ENCODE measurements at places on chromosomes 3 and 15.

GRCh38 chr15:79978655-79979514 is 7.9 kb upstream of the BCL2A1 start:
- no peak for DNase-seq

- DNase-seq = no peak
Measured at GRCh38 chr3:67016522-67017080, 18.5 kb downstream of the KBTBD8 start.

GRCh38 chr3:118973050-118973449 is 61.6 kb downstream of the IGSF11 start:
- no peak for DNase-seq

GRCh38 chr15:71743861-71744382 is 66.4 kb upstream of the NR2E3 start:
- peak; percentile 50 for DNase-seq

DNA sequence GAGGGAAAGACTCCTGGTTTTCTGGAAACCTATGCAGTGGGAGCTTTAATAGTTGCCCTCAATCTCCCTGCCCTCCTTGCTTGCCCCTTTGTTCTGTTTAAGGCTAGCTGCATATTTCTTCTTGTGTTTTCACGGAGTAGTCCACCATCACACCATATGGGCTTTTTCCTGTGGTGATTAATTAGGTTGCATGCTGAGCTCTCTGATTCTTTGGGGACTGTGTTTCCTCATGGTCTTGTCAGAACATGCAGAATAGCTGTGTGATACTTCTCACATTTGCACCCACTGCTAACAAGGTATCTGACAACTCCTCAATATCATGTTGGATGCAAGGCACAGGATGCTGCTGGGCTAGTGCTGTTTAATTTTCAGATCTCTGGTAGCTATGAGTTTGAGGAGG is 139.6 kb downstream of the PTPRG start:
- DNase-seq = no peak

GRCh38 chr3:11545186-11545851 is 98.4 kb downstream of the VGLL4 start:
- no peak for DNase-seq

GRCh38 chr3:38454884-38455638 is 1.4 kb downstream of the ACVR2B start:
- peak; percentile 3 for DNase-seq

GRCh38 chr15:68052431-68052830 is 1.7 kb upstream of the PIAS1 start:
- no peak for DNase-seq

GRCh38 chr15:84750583-84751092 is 2.2 kb downstream of the ZNF592 start:
- DNase-seq = peak; percentile 41

DNA sequence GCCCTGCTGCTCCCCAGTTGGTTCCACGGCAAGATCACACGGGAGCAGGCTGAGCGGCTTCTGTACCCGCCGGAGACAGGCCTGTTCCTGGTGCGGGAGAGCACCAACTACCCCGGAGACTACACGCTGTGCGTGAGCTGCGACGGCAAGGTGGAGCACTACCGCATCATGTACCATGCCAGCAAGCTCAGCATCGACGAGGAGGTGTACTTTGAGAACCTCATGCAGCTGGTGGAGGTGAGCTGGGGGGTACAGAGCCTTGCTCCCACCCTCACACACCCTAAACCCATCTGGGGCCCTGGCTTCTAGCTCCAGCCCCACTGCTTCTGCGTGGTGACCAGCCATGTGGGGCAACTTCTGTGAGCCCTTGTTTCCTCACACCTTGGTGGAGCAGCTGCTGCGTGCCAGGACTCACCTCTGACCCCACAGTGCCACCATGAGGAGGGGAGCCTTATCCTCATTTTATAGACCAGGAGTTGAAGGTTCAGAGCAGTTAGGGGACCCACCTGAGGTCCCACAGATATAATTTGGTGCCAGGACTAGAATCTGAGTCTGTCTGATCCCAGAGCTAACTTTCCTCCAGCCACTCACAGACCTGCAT is 13.3 kb upstream of the LMAN1L start:
- DNase-seq = no peak

Measured in common myeloid progenitor, CD34-positive (primary cell).